NCI-H748 treated with DMSO at 0.1 percent for 48 hours (cell line): ENCODE measurements at places on chromosomes 13 and 19.
A peak's percentile ranks its signal among the peaks of the same experiment; 100 is the strongest.

DNA sequence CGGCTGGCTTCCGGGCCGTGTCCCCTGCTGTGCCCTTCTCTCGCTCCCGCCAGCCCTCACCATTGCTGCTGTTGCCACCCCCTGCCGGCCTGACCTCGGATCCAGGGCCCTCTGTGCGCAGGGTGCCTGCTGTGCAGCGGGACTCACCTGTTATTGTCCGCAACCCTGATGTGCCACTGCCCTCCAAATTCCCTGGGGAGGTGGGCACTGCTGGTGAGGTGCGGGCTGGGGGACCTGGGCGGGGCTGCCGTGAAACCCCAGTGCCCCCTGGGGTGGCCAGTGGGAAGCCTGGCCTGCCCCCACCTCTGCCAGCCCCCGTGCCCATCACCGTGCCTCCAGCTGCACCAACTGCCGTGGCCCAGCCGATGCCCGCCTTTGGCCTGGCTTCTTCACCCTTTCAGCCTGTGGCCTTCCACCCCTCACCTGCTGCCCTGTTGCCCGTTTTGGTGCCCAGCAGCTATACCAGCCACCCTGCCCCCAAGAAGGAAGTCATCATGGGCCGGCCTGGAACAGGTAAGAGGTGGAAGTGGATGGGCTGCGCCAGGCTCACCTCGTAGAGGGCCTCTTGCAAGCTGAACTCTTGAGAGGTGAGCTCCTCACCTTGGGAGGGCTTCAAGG, 5.1 kb downstream of the CIC start:
- no peak for DNase-seq

- no peak for DNase-seq
Measured at GRCh38 chr19:43872547-43873336, 45.6 kb downstream of the ZNF283 start.

DNA sequence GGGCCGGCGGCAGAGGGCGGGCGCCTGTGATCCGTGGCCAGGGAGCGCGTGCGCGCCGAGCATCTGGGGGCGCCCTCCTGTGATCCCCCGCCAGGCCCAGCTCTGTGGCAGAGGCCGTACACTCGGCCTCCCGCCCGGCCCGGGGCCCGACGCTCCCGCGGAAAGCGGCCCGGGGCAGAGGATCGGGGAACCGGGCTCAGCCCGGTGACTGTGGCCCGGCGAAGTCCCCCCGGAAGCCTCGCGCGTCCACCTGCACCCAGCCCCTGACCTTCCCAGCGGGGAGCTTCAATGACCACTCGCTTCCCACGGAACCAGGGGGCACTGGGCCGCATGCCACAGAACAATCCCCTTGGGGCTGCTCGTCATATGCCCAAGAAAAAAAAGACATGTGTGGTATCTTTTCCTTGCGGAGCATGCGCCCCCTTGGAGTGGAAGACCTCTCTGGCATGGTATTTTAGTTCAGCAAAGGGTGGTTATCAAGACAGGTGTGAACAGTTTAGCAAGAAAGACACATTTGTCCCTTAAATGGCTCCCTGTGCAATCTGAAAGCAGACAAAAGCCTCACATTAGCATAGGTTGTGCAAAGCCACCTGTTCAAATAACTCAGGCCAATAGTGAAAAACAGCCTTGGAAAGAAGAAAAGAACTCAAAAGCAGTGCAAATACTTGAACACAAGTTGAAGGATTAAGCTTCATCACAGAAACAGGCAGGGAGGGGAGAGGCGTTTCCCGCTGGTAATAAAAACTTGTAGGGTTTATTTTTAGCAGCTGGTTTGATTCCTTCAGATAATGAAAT, 290.9 kb upstream of the SOX21 start:
- DNase-seq: peak; percentile 97

DNA sequence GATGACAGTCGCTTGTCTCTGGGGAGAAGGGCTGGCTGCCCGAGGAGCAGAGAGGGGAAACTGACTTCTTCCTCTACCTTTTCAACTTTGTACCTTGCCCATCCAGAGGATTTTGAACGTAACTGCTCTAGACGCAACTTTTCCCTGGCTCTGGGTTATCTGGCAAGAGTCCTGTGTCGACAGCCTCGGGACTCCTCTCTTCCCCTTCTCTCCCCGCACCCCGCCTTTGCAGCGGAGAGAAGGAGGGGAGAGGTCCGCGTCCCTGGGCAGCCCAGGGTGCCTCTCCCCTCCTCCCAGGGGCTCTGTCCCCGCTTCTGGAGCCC, 574 bp downstream of the SH3GL1 start:
- DNase-seq: no peak

DNA sequence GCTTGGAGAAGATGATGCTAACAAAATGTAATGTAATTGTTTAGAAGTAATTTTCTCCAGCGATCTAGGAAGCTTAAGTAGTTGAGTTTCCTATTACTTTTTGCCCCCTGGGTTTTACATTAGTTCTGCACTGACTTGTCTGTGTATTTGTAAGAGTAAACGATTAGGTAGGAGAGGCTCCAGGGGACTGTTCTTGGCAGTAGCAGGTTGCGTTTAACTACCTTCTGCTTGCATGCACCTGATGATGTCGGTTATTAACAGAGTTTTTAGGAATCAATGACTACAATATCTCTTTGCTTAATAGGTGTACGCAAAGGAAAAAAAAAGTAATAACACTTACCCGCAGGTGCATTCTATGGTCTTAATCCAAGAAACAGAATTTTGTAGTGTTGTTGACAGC, 18.3 kb upstream of the UGGT2 start:
- DNase-seq: no peak

GRCh38 chr19:10289167-10289835, 451 bp upstream of the ICAM5 start:
- peak; percentile 39 for DNase-seq

DNA sequence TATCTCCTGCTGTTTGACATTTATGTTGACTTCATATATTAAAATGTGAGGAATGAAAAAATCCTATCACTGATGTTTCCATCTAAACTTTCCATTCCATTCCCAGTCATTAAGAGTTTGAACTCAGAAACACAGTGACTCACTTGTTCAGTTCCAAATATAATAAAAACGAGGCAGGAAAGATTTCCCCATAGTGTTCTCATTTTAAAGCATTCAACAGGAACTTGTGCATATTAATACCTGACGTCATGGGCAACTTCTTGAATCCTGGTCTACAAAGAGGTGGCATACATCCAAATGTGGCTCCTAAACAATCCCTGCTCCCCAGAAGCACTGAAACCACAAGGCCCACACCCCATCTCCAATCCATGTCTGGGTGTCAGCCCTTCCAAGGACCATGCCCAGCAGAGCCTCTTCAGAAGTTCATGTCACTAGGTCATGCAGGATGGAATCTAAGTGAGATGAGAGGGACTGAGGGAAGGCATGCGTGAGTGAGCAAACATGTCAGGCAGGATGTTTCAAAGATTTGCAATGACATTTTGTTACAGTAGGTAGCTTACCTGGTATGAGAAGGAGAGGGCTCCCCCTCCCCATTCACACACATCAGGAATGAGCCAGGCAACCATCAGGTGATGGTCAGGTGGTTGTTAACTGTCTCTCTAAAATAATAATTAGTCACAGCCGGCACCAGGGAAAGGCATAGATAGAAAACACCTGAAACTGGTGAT, 9.4 kb upstream of the ERVV-2 start:
- DNase-seq: no peak

DNA sequence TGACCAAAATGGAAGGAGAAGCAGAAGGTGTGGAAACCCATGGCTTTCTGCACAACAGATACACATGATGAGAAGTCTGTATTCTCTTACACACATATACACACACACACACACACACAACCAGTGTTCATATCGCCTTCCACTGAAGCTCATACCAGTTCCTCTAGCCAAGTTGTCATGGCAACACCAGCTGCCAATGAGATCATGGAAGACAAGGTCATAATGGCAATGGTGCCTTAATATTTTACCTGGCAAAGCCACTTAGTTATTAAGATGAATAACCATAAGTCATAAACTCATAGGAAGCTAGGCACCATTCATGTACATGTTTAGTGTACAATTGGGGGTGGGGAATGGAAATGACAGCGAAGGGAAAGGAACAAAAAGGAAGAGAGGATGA, 2.6 kb upstream of the DHRS12 start:
- DNase-seq: no peak

DNA sequence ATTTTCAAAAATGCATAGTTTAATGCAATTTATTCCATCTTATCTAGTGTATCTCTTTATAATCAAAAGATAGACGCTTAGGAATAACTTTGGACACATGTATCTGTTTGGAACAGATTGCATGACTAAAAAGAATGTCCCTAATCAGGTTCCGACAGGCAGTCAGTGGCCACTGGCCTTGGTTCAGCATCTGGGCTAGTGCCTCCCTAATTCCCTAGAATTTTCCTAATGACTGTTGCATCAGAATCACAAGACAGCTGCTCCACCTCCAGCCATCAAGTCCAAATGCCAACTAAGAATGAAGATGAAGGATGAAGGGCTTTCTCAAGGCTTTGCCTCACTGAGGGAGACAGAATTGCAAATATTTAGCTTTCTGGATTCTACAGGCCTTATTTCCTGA, 173.8 kb downstream of the EFNB2 start:
- no peak for DNase-seq

- DNase-seq: peak; percentile 58
Measured at GRCh38 chr13:112972867-112973576, 4.0 kb downstream of the MCF2L start.

DNA sequence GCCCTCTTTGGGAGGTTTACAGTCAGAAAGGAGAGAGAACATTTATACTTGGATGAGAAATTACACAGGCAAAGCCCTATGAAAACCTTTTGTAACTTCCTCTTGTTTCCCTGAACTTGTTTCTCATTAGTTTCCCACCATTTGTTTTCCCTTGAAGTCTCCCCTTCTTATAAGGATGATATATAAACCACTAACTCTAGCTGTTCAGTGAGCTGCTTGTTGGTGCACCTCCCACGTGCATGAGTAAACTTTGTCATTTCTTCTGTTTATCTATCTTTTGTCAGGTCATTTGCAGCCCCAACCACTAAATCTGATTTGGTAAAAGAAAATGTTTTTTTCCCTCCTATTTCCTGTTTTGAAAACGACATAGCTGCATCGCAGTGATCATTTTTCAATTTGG, 919.9 kb downstream of the SLITRK1 start:
- no peak for DNase-seq

DNA sequence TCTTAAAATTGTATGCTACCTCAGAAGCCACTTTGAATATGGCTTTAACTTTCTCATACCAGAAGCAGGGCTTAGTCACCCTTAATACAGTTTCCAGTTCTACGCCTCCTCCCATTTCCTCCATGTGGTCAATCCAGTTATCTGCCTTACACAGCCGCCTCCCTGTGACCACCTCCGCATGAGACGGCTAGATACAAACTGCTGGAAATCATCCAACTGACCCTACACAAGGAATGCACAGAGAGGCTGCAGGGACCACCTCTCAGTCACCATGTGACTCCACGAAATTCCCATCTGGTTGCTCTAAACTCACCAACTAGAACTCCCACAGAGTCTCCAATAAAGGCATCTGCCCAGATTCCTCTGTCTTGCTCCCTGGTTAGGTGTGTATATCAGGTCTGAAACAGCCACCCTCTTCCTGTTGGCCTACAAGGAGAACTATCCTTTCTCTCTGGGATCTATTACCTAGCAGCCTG, 6.8 kb downstream of the ZNF564 start:
- no peak for DNase-seq

DNA sequence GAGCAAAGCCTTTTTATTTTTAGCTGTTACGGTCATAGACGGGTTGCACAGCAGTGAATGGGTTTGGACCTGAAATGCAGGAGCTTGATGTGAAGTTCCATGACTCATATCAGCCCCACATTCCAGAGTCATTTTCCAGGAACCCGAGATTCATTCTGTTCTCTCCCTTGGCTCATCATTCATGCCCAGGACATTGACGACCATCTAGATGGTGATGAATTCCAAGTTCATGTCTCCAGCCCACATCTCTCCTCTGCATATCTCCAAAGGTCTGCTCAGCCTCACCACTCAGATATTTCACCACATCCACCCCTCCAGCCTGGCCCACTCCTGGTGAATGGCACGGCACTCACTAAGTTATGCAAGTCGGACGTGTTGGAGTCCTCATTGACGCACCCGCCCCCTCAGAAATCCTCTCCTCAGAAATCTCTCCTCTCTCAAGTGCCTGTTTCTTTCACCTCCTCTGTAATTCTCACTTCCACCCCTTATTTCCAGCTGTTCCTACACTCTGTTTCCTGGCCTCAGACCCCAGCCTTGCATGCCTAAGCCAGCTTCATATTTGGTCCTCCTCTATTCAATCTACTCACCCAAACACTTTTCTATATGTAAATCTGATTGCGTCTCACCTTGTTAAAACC, 83.1 kb downstream of the ALOX5AP start:
- no peak for DNase-seq

- no peak for DNase-seq
Measured at GRCh38 chr13:56352901-56353300, 787.8 kb upstream of the PRR20A start.

DNA sequence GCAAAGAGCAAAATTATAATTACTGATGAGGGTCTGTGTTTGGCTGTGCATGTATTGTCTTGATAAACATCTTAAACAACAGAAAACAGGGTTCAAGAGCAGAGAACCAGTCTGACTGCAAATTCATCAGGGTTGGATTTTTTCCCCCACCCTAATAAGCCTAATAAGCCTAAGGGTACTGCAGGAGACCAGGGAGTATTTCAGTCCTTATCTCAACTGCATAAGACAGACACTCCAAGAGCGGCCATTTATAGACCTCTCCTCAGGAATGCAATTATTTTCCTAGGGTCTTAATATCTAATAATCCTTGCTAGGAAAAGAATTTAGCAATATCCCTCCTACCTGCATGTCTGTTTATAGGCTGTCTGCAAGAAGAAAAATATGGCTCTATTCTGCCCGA, 2011.5 kb upstream of the PCDH20 start:
- DNase-seq: no peak

GRCh38 chr13:25731037-25731436, 320.8 kb downstream of the SHISA2 start:
- no peak for DNase-seq

GRCh38 chr13:24748061-24748400, 15.9 kb upstream of the RNF17 start:
- peak; percentile 57 for DNase-seq

- no peak for DNase-seq
Measured at GRCh38 chr19:55690769-55691545, 15.9 kb downstream of the EPN1 start.

DNA sequence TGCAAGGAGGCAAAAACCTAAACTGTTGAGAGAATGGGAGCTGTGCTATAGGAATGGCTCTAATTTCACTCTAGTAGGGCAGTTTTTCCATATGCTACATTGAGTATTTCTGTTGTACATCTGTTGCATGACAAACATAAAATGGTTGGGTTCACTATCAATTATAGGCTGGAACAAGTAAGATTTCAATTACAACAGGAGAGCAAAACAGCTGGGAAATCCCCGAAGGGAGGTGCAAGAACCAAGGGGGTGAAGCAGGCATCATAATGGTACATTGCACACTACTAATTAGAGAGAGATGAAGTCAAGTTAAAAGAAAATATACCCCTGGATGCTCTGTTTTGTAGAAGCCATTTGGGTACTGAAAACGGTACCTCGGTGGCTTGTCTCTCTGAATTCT, 389.5 kb downstream of the PCDH9 start:
- DNase-seq: no peak

DNA sequence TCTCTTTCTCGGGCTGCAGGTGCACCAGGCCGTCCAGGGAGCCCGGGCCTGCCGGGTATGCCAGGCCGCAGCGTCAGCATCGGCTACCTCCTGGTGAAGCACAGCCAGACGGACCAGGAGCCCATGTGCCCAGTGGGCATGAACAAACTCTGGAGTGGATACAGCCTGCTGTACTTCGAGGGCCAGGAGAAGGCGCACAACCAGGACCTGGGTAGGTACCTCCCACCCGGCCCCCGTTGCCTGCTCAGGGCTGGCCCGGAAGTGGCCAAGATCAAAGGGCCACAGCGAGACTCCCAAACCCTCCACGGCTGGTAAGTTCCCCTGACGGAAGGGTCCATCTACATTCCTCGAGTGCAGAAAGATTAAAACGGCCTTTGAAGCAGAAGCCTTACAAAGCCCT, 55.1 kb downstream of the RAB20 start:
- DNase-seq: no peak
